ENCODE measurements at places on chromosomes 6 and 20.

GRCh38 chr6:89555806-89556205, 82.7 kb downstream of the LYRM2 start:
- no peak for DNase-seq

DNA sequence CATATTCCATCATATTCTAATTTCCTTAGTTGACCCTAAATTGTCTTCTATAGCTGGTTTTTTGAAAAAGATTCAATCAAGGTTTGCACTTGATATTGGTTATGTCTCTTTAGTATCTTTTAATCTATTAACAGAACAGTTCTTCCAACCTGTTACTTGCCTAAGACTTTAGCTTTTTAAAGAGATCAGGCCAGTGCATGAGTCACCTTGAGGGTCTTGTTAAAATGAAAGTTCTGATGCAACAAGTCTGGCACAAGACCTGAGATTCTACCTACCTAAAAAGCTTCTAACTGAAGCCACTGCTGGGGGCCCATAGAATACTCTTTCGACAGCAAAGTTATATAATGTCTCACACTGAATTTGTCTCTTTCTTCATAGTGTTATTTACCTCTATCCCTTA, 3.2 kb downstream of the USP45 start:
- DNase-seq: no peak

DNA sequence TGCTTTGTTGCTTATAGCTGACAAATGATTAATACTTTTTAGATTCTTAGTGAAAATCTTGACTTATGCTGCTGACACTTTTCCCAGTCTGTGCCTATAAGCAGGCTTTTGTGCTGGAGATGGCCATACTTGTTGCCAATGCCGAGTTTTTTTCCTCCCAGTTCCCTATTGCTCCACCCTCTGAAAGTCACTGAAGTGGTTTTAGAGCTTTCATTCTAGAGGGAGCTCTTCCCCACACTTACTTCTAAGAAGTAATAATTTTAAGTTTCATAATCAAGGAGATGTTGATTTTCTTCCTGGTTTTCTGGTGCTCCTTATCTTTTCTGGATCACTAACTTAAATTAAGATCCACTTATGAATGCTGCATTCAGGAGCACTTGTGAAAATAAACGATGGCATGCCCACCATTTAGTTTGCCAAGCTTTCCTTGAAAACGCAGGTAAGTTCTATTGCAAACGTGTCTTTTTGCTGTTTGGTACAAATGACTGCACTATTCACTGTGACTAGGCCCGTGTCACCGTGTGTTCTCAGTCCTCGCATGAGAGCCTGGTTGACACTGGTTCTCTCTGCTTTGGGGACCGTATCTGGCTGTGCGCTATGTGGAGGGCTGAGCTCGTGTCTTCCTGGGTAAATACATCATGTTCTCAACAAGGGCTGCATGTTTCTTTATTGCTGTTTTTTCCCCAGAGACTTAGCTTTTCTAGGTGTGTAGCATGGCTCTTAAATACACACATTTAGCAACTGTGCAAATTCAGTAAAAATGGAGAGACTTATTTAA, 50.2 kb downstream of the GFRA4 start:
- DNase-seq: no peak

- DNase-seq: no peak
Observed at GRCh38 chr6:2426561-2427340, 181.3 kb upstream of the GMDS start.
